Breast epithelium (tissue), 4 donors: ENCODE measurements at places on chromosomes 7 and 10.

DNA sequence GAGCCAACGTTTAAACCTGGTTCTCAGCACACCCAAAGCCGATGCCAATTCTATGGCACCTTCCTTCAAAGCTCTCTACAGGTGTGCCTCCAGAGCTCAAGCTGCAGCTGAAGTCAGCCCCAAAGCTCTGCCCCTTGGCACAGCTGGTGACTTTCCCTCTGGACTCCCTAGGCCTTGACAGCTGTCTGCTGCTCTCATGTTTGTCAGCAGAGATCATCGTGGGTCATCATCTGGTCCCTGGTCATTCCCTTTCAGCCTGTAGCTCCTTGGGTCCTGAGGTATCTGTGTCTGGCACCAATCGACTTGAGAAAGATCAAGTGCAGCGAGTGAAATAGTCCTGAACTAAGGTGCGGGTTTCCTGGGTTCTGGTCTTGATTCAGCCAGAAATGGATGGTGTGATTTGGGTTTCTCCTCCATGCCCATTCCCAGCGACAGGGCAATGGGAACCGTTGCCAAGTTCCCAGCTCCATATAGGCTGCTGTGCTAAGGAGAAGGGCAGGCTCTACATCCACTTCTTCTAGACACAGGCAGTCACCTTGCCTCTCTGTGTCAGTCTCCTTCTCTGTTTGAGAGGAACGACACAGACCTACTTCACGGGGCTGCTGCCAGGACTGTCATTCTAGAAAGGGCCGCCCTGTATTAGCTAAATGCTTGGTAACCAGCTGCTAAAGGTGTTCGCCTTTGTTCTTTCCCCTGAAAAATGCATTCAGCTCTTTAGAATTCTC lies 3.6 kb downstream of the PKD1L1 start:
- H3K36me3 ChIP-seq = no peaks in the 10 kb centered on the region
- DNase-seq = no peak
- no peak overlapping the region for H3K4me3 ChIP-seq
- H3K27me3 ChIP-seq = no peaks in the 10 kb centered on the region

GRCh38 chr7:31028006-31028405 lies 24.1 kb upstream of the ADCYAP1R1 start:
- no peaks in the 10 kb centered on the region for H3K36me3 ChIP-seq
- no peak for DNase-seq
- H3K4me3 ChIP-seq = no peak overlapping the region
- no peak overlapping the region for H3K27ac ChIP-seq

- H3K36me3 ChIP-seq = no peaks in the 10 kb centered on the region
- H3K27me3 ChIP-seq = no peaks in the 10 kb centered on the region
- H3K4me3 ChIP-seq = no peak overlapping the region
- no peak overlapping the region for H3K27ac ChIP-seq
- peak; percentile 3 for DNase-seq
These were observed 32.4 kb downstream of the CAMK2B start for GRCh38 chr7:44292876-44293560.

- H3K4me3 ChIP-seq = peak overlapping the region; percentile 79
- H3K27ac ChIP-seq = peak overlapping the region; percentile 92
- no peaks in the 10 kb centered on the region for H3K4me1 ChIP-seq
- DNase-seq = no peak
- no peaks in the 10 kb centered on the region for H3K36me3 ChIP-seq
These were observed 1.5 kb downstream of the PLEKHA8 start for GRCh38 chr7:30029696-30030095.

DNA sequence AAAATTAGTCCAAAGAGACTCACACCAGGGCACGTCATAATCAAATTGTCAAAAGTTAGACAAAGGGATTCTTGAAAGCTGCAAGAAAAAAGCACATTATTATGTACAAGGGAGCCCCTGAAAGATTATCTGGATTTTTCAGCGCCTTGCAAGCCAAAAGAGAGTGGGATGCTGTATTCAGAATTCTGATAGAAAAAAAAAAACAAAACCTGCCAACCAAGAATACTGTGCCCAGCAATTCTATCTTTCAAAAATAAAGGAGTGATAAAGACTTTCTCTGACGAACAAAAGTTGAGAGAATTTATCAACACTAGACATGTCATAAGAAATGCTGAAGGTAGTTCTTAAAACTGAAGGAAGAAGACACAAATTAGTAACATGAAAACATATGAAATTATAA lies 240.2 kb downstream of the SNX13 start:
- H3K36me3 ChIP-seq = no peaks in the 10 kb centered on the region
- H3K4me1 ChIP-seq = no peaks in the 10 kb centered on the region
- no peaks in the 10 kb centered on the region for H3K27me3 ChIP-seq

- H3K36me3 ChIP-seq = no peaks in the 10 kb centered on the region
- no peak for DNase-seq
- H3K27me3 ChIP-seq = no peaks in the 10 kb centered on the region
- no peak overlapping the region for H3K4me3 ChIP-seq
These were observed 14.5 kb downstream of the GPR146 start for GRCh38 chr7:1058821-1059199.

GRCh38 chr10:31099664-31100063 lies 68.0 kb upstream of the ZNF438 start:
- H3K4me1 ChIP-seq = no peaks in the 10 kb centered on the region
- no peak overlapping the region for H3K27ac ChIP-seq
- H3K27me3 ChIP-seq = no peaks in the 10 kb centered on the region
- no peak for DNase-seq
- H3K36me3 ChIP-seq = no peaks in the 10 kb centered on the region
- no peak overlapping the region for H3K4me3 ChIP-seq

GRCh38 chr10:21368022-21368582 lies 157.4 kb downstream of the SKIDA1 start:
- H3K4me3 ChIP-seq = no peak overlapping the region
- no peak for DNase-seq
- H3K27ac ChIP-seq = no peak overlapping the region

DNA sequence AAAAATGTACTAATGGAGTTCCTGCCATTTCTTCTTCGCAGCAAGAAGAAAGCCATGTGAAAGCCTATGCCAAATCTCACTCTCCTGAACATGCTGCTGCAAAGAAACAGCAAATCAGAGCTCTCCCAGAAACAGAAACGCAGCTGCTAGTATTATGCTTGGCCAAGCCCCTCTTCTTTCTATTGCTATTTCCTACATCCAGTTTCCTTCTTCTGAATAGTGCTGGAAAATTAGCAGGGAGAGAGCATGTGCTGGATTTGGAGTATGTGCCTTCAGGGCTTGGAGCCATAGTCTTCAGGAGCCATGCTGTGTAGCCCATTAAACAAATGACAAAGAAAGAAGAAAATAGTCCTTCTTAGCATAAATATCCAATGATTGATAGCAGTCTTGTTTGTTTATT lies 852.0 kb upstream of the PHF14 start:
- H3K4me1 ChIP-seq = no peaks in the 10 kb centered on the region
- H3K4me3 ChIP-seq = no peak overlapping the region
- H3K36me3 ChIP-seq = no peaks in the 10 kb centered on the region
- H3K27me3 ChIP-seq = no peaks in the 10 kb centered on the region

GRCh38 chr10:101558671-101559595 lies 29.1 kb downstream of the POLL start:
- no peak overlapping the region for H3K27ac ChIP-seq
- H3K27me3 ChIP-seq = no peaks in the 10 kb centered on the region
- H3K36me3 ChIP-seq = no peaks in the 10 kb centered on the region
- no peak for DNase-seq
- H3K4me1 ChIP-seq = no peaks in the 10 kb centered on the region
